GM12878 (cell line): ENCODE measurements at places on chromosomes 3 and 15.

GRCh38 chr3:73046195-73046594 is 15.3 kb upstream of the EBLN2 start:
- DNase-seq: no peak

DNA sequence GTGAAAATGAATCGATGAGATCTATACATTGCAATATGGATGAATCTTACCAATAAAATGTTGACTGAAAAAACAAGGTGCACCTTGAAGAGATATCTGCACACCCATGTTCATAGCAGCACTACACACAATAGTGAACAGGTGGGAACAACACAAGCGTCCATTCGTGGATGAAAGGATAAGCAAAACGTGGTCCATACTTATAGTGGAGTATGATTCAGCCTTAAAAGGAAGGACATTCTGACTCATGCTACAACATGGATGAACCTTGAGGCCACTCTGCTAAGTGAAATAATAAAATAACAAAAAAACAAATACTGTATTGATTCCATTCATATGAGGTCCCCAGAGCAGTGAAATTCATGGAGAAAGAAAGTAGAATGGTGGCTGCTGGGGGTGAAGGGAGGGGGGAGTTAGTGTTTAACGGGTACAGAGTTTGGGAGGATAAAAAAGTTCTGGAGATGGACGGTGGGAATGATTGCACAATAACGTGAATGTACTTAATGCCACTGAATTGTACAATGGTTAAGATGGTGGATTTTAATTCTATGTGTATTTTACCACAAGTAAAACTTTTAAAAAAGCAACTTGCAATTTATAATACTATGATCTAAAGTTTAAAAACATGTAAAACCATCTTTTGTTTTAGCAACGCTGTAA is 35.6 kb downstream of the IQSEC1 start:
- DNase-seq: no peak

DNA sequence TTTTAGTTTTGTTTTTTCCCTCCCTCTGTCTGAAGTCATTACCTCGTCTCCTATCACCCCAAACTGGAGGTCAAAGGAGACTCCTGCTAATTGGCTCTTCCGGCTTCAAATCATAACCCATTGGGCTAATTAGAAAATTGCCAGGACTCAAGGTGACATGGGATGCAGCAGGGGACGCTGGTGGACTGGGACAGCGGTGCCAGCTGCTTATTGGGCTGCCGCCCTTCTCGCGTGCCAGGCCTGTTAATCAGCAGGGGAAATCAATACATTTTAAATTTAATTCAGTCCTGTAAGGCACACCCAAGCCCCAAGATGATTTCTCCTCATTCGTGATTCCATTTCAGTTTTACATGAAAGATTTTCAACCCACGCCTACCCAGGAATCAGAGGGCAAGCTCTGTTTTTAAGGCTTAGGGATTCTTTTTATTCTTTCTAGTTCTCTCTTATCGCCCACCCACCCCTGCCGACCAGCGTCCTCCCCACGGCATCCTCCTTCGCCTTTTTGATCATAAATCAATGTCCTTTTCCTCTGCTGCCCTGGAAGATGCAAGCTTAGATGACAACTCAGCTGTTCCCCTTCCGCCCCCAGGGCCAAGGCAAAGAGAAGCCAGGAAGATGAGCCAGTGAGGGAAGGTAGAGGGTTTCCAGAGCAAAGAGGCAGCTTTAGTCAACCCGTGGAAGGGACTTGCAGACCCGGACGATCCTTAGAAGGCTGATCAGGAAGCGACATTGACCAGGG is 329.6 kb downstream of the UACA start:
- DNase-seq: no peak

- DNase-seq: no peak
Measured at GRCh38 chr3:2826036-2826435, 284.1 kb downstream of the IL5RA start.

GRCh38 chr3:166877971-166878370 is 502.1 kb downstream of the ZBBX start:
- DNase-seq: no peak

DNA sequence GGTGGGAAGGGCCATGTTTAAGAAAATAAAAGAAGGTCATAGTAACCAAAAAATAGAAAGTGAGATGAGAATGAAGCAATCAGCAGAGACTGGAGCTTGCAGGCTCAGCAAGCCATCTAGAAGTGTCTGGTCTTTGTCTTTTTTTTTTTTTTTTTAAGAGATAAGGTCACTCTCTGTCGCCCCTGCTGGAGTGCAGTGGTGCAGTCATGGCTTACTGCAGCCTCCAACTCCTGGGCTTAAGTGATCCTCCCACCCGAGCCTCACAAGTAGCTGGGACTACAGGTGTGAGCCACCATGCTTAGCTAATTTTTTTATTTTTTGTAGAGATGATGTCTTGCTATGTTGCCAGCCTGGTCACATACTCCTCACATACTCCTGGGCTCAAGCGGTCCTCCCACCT is 36.2 kb downstream of the GXYLT2 start:
- DNase-seq: no peak

DNA sequence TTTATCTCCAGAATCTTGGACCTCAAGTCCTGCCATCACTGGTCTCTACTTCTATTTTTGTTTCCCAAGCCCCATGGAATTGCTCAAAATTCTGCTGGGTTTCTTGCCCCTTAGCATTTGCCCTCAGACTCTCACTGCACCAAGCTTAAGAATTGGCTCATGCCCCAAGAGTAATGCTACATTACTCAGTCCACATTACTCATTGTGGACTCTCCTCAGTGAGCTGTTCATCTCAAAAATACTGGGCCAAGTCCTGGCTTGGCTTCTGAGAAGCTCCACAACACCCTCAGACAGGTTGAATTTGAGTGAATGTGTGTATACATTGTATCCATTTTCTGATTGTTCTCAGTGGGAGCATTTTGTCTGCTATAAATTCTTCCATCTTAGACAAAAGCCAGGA is 364.4 kb upstream of the ARHGEF26 start:
- DNase-seq: no peak

DNA sequence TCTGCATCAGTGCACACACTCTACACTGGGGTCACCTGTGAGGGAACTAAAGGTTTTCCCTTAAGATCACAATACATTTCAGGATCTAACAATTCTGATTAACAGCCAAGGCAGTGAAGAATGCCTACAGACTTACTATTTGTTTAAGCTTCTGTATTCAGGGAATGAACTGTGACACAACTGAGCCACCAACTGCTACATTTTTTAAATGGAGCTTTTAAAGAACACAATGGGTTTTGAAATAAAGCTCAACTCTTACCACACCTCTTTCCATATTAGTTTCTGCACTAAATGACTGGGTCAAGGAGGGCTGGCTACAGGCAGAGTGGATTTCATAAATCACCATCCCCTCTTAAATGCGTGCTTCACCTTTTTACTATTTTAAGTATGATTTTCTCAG is 100.2 kb downstream of the TMCC1 start:
- DNase-seq: no peak

- DNase-seq: no peak
Measured at GRCh38 chr3:128316481-128316891, 150.2 kb downstream of the DNAJB8 start.

DNA sequence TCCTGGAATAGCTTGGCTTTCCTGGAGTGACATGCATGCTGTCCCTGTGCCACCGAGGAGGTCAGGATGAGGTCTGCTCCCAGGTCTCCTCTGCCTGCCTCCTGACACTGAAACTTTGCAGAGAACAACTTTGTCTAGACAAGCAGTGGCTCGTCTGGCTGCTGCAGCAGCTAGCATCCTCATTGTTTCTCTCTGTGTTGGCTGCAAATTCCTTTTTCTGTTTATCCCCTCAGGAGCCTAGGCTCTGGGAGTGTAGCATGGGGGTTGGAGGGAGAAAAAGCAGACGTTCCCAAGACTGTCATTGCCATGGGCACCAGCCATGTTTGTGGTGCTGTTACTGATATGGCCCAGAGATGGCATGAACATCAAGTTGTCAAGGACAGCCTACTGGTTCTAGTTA is 208.7 kb upstream of the LRIG1 start:
- no peak for DNase-seq

DNA sequence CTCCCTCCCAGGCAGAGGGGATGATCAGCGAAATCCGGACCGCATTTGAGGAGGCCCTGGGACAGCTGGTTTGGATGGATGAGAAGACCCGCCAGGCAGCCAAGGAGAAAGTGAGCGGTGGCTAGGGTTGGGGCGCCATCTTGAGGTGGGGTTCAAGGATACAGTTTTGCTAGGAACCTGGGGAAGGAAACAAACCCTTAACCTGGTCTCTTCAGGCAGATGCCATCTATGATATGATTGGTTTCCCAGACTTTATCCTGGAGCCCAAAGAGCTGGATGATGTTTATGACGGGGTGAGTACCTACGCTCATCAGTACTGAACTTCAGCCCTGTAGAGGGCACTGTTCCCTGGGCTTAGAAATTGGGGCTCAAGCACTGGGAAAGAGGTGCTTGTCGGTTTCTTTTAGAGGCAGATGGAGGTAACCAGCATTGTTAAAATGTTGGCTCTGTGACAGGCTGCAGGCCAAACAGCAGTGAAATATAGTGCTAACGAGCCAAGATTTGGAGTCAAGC is 9.6 kb upstream of the PSMD2 start:
- DNase-seq: no peak

DNA sequence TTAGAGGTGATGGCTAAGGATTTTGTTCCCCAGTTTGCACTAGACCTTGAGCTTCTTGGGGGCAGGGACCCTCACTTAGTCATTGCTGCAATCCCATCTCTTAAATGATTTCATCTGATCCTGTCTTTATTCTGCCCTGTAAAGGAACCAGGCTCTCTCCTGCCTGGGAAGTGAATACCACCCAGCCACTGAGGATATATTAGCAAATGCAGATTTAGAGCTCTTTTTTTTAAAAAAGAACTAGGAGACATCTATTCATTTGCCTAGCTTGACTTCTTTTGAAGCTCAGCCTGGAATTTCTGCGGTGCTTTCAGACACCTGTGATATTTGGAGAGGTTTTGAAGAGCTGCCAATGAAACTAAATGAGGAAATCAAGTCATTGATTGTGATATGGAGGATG is 41.8 kb downstream of the CA12 start:
- no peak for DNase-seq

- no peak for DNase-seq
Measured at GRCh38 chr3:190825386-190826016, 37.0 kb downstream of the GMNC start.

- DNase-seq: no peak
Measured at GRCh38 chr15:98727115-98728040, 79.0 kb downstream of the IGF1R start.

GRCh38 chr3:65575376-65575840 is 463.3 kb downstream of the MAGI1 start:
- DNase-seq: no peak

GRCh38 chr3:185722881-185723280 is 102.0 kb downstream of the IGF2BP2 start:
- no peak for DNase-seq

DNA sequence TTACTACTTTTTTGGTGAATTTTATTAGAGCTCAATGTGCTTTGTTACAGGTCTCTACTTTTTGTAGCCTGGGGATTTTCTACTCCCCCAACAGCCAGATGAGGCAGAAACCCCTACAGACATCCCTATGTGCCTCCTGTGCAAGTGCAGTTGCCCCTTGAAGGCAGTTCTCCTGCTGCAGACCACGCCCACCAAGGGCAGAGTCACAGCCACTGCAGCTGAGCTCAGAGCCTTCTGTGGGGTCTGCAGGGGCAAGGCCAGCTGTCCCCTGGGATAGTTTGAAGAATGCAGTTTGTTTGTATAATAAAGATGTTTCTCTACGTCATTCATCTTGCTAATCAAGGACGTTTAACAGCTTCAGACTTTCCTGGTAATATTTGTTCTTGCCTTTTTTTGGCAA is 76.8 kb downstream of the NPAP1 start:
- no peak for DNase-seq

- no peak for DNase-seq
Measured at GRCh38 chr3:171453180-171453886, 6.9 kb downstream of the TNIK start.

GRCh38 chr3:142888099-142888480 is 793 bp downstream of the PCOLCE2 start:
- no peak for DNase-seq

GRCh38 chr3:130700541-130700940 is 46.1 kb downstream of the PIK3R4 start:
- no peak for DNase-seq

DNA sequence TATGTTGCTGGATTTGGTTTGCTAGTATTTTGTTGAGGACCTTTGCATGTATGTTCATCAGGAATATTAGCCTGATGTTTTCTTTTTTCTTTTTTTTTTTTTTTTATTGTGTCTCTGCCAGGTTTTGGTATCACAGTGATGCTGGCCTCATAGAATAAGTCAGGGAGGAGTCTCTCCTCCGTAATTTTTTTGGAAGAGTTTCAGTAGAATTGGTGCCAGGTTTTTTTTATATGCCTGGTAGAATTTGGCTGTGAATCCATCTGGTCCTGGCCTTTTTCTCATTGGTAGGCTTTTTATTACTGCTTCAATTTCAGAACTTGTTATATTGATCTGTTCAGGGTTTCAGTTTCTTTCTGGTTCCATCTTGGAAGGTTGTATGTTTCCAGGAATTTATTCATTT is 165.8 kb downstream of the VPS8 start:
- DNase-seq: no peak

DNA sequence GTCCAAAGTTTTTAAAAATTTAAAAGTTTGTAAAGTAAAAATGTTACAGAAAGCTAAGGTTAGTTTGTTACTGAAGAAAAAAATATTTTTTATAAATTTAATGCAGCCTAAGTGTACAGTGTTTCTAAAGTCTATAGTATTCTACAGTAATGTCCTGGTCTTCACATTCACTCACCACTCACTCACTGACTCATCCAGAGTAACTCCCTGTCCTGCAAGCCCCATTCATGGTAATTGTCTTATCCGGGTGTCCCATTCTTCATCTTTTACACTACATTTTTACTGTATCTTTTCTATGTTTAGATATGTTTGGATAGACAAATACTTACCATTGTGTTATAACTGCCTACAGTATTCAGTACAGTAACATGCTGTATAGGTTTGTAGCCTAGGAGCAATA is 36.7 kb upstream of the ATP10A start:
- DNase-seq: no peak

DNA sequence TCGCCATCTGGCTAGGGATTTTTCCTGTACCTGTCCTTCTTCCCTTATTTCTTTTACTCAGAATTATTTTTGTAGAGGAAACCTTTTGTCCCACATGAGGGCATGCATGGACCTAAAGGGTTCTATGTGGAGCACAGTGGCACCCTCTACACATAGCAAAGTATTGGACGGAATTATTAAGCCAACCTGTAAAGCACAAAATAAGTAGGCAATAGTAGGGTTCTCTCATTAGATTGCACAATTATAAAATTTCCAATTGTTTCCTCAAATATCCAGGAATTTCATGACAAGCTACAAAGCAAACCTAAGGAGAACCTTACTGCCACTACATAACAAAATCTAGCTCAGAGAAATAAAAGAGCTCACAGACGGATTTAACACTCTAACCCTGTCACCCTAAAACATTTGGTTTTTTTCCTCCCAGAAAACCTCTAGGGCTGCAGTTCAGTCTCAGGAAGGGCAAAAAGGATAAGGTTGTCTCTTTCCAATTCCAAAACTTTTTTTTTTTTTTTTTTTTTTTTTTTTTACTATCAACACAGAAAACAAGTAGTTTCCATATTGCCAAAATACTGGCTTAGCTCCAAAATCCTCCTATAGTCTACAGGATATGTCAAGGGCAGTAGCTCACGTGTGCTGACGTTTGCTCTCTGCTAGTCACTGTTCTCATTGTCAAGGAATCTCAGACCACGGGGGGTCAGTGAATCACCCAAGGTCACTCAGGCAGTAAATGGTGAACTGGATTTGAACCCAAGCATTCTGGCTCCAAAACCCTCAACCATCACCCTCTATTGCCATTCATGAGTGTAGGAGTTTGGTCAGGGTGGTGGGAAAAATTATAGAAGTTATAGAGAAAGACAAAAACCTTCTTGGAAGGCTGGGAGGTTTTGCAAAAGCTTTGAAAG is 52.3 kb downstream of the NCEH1 start:
- no peak for DNase-seq

- DNase-seq: no peak
Measured at GRCh38 chr3:150379469-150379868, 28.6 kb upstream of the TSC22D2 start.
